ENCODE measurements at places on chromosomes 1 and 21.
A peak's percentile ranks its signal among the peaks of the same experiment; 100 is the strongest.

- DNase-seq: no peak
These were observed 43.2 kb downstream of the OLIG1 start for GRCh38 chr21:33113131-33113530.

DNA sequence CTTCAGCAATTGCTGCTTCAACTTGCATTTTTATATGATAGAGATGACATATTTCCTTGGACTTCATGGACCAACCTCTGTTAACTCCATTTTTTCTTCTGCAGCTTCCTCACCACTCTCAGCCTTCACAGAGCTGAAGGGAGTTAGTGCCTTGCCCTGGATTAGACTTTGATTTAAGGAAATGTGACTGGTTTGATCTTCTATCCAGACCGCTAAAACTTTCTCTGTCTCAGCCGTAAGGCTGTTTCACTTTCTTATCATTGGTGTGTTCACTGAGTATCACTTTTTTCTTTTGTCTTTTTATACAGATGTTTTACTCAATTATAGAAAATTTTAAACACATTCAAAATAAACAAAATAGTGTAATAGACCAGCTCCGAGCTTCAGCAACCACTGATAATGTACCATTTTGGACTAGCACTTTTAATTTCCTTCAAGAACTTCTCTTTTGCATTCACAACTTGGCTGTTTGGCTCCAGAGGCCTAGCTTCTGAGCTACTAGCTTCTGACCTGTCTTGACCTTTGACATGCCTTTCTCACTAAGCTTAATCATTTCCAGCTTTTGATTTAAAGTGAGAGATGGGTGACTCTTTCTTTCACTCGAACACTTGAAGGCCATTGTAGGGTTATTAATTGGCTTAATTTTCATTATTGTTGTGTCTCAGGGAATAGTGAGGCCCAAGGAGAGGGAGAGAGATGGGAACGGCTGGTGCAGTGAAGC is 9.3 kb downstream of the NEK7 start:
- DNase-seq: no peak

- DNase-seq: no peak
These were observed 50.7 kb downstream of the RGS7 start for GRCh38 chr1:241306125-241306790.

DNA sequence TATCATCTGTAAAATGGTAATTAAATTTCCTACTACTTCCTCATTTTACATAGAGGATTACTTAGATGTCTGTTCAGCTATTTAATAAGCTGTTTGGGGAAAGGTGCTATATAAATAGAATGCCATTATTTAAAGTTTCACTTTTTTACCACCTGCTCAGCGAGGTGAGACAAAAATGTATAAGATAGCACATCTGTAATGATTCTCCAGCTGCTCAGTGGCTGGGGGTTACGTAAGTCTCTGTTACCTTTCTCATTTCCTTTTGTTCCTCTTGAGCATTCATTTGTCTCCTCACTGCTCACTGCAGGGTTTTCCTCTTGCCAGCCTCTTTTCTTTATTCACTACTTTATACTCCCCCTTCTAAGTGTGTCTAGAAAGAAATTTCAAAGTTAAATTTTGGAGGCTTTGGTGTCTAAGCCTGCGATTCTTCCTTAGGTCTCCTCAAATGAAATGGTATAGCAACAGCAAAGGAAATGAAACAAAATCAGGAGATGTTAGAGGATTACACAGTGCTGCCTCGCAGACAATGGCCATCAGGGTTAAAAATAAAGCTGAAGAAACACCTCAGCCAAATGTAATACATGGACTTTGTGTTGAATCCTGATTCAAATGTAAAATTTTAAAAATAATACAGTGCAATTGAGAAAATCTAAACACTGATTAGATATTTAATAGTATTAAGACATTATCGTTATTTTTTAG is 6.8 kb downstream of the RGS8 start:
- DNase-seq: no peak

DNA sequence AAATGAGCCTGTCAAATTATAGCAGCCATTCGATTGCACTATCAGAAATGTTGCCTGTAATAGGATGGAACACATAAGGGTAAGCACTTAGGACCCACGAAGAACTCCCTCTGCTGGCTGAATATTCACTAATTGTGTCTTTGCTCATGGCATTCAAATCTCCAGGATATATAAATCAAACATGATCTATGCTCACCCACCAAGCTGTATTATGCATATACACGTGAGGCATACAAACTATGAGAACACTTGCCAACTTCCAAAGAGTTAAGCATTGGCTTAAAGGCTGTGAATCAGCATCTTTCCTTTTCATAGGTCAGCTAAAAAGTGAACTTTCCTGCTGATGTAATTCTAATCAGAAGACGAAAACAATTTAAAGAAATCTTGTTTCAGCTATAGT is 34.5 kb downstream of the TMPRSS15 start:
- DNase-seq: peak; percentile 35

DNA sequence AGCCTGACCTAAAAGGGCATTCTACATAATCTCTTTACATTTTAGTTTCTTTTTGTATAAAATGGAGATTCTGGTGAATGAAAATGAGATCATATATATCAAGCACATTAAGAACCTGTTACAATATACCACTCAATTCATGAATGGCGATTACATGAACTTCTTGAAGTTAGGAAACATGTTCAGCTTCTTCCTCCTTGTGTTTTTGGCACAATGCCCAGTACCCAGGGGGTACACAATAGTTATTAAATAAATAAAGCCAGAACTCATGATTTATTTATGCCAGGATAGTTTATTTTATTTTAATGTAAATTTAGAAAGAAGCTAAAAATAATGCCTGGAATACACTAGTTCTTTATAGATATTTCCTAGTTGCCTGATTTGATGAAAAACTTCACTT is 186.0 kb upstream of the PTGFR start:
- DNase-seq: no peak

- DNase-seq: no peak
These were observed 1.2 kb downstream of the KHDRBS1 start for GRCh38 chr1:32014948-32015273.

GRCh38 chr21:33971492-33972013 is 55.9 kb upstream of the ATP5PO start:
- DNase-seq: no peak

- peak; percentile 37 for DNase-seq
These were observed 6.0 kb upstream of the UBL4B start for GRCh38 chr1:110106013-110106941.

DNA sequence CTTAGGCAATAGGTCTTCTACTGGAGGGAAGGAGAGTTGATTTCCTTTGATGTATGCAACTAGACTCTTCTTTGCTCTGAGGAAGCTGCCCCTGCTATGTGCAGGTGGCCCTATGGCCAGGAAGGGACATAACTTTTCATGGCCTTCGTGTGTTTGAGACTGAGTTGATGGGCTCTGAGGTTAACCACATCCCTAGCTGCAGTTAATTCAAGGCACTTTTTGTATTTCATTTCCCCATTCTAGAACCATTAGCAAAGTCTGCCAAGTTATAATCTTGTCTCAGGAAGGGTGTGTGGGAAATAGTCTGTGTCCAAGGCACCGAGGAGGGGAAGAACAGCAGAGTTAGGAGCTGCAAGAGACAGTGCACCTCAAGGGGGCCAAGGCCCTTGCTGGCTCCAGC is 2.5 kb downstream of the FCRL4 start:
- DNase-seq: no peak

GRCh38 chr1:45623972-45624371 is at the start of gene CCDC17:
Gene CCDC17 (minus strand): TSS chr1:45624054. CDS start chr1:45623909, 145 bp downstream.
- no peak for DNase-seq

DNA sequence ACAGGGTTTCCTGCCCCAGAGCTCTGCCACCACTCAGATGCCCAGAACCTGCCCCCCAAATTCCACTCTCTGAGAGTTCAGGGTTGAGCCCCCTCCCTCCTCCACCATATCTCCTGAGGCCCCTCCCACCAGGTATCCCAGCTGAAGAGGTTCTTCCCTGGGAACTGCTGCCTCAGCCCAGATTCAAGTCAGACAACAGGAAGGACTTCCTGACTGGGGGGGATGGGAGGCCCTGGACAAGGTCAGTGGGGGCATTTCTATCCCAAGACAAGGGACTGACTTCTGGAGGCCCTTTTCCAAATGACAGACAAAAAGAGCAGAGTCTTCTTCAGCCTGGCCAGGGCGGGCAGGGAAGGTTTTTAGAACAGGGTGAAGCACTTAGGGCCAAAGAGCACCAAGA is 24.1 kb upstream of the TENT5B start:
- DNase-seq: no peak

- DNase-seq: no peak
These were observed 8.4 kb upstream of the BGLAP start for GRCh38 chr1:156233426-156234127.

DNA sequence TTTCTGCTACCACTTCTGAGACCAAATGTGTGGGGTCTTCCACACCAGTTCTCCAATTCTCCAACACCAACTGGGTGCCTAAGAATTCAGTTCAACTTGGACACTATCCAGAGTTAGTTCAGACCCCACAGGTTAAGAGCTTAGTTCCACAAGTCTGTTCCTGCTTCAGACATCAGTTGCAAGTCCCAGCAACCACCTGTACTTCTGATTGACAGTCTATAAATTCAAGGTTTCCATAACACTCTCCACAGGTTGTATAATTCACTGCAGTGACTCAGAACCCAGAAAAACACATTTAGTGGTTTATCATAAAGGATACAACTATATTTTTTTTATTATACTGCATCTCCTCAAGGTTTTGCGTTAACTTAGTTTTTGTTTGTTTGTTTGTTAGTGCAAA is 18.7 kb downstream of the AK5 start:
- DNase-seq: no peak

GRCh38 chr1:186829686-186830587 is 1.2 kb downstream of the PLA2G4A start:
- DNase-seq: no peak

- DNase-seq: no peak
These were observed 165.3 kb upstream of the DPYD start for GRCh38 chr1:98086156-98086555.

- DNase-seq: no peak
These were observed 68.4 kb downstream of the MACF1 start for GRCh38 chr1:39272798-39273469.

DNA sequence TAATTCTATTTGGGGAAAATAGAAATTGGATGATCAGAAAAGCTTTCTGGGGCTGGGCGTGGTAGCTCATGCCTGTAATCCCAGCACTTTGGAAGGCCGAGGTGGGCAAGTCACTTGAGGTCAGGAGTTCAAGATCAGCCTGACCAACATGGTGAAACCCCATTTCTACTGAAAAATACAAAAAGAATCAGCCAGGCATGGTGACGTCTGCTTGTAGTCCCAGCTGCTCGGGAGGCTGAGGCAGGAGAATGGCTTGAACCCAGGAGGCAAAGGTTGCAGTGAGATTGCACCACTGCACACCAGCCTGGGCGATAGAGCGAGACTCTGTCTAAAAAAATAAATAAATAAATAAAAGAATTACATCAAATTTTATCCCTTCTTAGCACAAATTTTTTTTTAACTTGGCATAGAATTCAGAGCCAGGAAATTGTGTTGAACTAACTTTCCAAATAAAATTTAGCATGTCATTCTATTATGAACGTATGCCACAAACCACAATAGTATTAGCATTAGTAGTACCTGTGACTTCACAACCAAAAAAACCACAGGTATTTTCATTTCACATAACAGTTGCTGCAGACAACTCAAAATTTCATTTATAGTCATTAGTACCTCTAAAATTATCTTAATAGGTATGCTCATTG is 4.5 kb upstream of the ANKRD13C start:
- no peak for DNase-seq

DNA sequence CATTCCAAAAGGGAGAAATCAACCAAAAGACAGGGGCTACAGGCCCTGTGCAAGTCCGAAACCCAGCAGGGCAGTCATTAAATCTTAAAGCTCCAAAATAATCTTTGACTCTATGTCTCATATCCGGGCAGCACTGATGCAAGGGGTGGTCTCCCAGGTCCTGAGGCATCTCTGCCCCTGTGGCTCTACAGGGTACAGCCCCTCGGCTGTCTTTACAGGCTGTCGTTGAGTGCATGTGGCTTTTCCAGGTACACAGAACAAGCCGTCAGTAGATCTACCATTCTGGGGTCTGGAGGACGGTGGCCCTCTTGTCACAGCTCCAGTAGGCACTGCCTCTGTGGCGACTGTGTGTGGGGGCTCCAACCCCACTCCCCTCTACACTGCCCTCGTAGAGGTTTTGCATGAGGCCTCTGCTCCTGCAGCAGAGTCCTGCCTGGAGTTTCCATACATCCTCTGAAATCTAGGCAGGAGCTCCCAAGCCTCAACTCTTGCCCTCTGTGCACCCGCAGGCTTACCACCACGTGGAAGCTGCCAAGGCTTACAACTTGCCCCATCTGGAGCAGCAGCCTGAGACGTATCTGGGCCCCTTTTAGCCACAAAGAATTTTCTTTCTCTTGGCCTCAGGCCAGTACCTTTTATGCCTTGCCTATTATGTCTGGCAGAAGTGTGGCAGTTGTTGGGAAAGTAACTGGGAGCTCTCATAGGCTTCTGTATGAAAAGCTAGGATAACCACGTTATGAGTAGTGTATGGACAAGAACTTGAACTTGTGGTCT is 52.5 kb downstream of the POU2F1 start:
- DNase-seq: peak; percentile 71

- DNase-seq: no peak
These were observed 6.5 kb downstream of the RRP1B start for GRCh38 chr21:43665879-43666278.

- DNase-seq: peak; percentile 18
These were observed 189.6 kb upstream of the ZRANB2 start for GRCh38 chr1:71270394-71270915.

- no peak for DNase-seq
These were observed 7.5 kb upstream of the GATAD2B start for GRCh38 chr1:153929981-153930948.

DNA sequence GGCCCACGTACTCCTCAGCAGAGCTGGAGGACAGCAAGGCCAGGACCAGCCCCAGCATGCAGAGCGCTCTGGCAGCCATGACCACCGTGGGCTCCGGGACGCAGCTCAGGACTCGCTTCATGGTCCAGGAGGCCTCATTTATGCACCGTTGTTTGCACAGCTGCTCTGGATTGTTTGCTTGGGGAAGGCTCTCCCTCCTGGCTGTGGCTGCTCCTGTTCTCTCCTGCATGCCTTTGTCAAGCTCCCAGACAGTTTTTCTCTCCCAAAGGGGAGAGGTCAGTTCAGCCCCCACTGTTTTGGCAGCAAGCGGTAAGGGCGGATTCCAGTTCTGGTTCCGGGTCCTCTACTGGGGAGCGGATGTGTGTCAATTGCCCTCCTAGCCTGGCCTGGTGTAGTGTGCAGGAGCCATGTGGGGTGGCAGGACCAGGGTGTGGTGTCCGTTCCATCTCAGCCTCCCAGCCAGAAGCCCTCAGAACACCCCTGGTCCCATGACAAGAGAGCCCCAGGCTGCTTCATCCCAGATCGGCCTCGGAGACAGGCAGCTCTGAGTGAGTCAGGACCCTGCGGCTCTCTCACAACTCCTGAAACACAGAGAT is at the start of gene TFF3:
Gene TFF3, minus strand, starts transcription at position 114 of the 596 bp plus-strand sequence. Its CDS starts 35 bp downstream, at position 79.
- peak; percentile 89 for DNase-seq

DNA sequence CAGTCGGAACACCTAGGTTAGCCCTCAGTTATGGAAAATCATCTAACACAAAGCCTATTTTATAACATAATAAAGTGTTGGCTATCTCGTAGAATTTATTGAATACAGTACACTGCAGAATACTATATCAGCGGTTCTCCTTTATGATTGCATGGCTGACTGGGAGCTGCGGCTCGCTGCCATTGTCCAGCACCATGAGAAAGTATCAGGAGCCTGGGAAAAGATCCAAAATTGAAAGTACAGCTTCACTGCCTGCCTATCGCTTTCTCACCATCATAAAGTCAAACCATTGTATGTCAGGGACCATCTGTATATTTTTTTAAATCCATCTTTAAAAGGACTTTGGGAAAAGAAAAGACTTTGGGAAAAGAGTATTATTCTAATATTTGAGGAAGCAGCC is 111.9 kb upstream of the RAVER2 start:
- no peak for DNase-seq
